Fibroblast of lung (primary cell): ENCODE measurements at places on chromosomes 6 and 20. TPM values are rescaled to one million over a fixed set of nuclear protein-coding genes. Genes with fewer than 3 reads are reported as not detected.

UCKL1 gene
- 16.4 and 16.7 TPM in 2 replicates for polyA plus RNA-seq

GRCh38 chr6:88945415-88946008, 17.9 kb downstream of the RNGTT start:
- no peak overlapping the region for H3K4me3 ChIP-seq
- no peaks in the 10 kb centered on the region for H3K4me1 ChIP-seq
- DNase-seq: no peak
- H3K27me3 ChIP-seq: no peaks in the 10 kb centered on the region
- H3K36me3 ChIP-seq: no peaks in the 10 kb centered on the region

- peaks cover 7% of the 10 kb centered on the region for H3K4me1 ChIP-seq
- no peaks in the 10 kb centered on the region for H3K27me3 ChIP-seq
- no peaks in the 10 kb centered on the region for H3K36me3 ChIP-seq
- peak; percentile 28 for DNase-seq
Measured at GRCh38 chr20:23446505-23446904, 6.2 kb downstream of the CST11 start.

UNC5CL gene
- 0.01 TPM in 1 of 2 replicates, not detected in the other for polyA plus RNA-seq

RIMS4 gene
- 0.03 TPM in 1 of 2 replicates, not detected in the other for polyA plus RNA-seq

DNA sequence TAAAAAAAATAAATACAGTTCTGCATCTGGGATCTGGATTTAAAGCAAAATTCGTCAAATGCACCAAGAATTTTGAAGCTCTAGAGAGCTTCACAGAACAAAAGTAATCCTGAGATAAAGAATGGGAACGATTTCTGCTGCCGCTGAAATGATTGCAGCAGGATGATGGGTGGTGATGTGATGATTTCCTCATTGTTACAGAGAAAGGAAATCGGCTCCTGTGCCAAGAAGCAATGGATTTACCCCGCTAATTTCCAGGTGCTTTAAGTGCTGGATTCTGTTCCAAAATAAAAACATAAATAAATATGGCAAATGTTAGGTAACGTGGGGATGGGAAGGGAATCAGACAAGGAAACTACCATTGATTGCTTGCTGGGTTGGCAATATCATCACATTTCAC, 1067.9 kb upstream of the MAP3K7 start:
- no peaks in the 10 kb centered on the region for H3K4me1 ChIP-seq
- H3K4me3 ChIP-seq: no peak overlapping the region
- no peaks in the 10 kb centered on the region for H3K36me3 ChIP-seq

- H3K4me3 ChIP-seq: no peak overlapping the region
- no peaks in the 10 kb centered on the region for H3K36me3 ChIP-seq
- no peak overlapping the region for H3K27ac ChIP-seq
- H3K4me1 ChIP-seq: no peaks in the 10 kb centered on the region
Measured at GRCh38 chr20:22490287-22491193, 93.8 kb downstream of the FOXA2 start.

- no peak overlapping the region for H3K27ac ChIP-seq
- no peak overlapping the region for H3K4me3 ChIP-seq
- H3K4me1 ChIP-seq: no peaks in the 10 kb centered on the region
- no peaks in the 10 kb centered on the region for H3K36me3 ChIP-seq
- no peak for DNase-seq
Measured at GRCh38 chr6:38755874-38756273, 40.8 kb downstream of the DNAH8 start.

DNA sequence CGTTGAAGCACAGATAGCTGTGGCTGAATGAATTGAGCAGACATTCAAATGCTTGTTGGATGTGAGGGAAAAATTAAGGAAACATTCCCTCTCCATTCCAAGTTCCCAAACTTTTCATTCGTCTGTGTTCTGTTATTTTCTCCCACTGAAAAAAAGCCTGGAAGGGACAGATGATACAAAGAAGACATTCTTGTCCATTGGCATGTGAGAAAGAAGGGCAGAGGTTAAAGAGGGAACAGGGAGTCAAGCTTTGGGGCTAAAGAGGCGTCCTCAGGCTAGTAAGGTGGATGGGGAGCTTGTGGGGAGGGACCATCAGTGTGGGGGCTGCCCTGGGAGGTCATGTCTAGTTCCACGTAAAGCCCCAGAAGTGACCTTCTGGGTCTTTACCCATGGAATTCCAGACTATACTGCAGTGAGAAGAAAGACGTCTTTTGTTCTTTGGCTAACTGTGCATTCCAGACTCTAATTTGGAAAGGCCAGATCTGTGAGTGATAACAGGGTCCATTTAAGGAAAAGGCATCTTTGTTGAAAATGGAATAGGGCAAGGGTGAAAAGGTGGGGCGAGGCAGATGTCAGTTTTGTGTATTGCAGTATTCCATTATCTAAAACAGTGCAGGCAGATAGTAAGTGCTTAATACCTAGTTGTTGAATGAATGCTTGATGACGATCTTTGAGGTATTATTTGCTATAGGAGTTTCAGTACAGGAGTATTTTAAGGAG, 117.5 kb downstream of the SOX4 start:
- H3K27me3 ChIP-seq: no peaks in the 10 kb centered on the region
- no peaks in the 10 kb centered on the region for H3K36me3 ChIP-seq
- no peaks in the 10 kb centered on the region for H3K4me1 ChIP-seq
- H3K4me3 ChIP-seq: no peak overlapping the region

PRR18 gene
- 0.01 TPM in 1 of 2 replicates, not detected in the other for polyA plus RNA-seq

GRCh38 chr6:154134471-154135147, 95.6 kb downstream of the OPRM1 start:
- no peak for DNase-seq
- no peaks in the 10 kb centered on the region for H3K27me3 ChIP-seq

DNA sequence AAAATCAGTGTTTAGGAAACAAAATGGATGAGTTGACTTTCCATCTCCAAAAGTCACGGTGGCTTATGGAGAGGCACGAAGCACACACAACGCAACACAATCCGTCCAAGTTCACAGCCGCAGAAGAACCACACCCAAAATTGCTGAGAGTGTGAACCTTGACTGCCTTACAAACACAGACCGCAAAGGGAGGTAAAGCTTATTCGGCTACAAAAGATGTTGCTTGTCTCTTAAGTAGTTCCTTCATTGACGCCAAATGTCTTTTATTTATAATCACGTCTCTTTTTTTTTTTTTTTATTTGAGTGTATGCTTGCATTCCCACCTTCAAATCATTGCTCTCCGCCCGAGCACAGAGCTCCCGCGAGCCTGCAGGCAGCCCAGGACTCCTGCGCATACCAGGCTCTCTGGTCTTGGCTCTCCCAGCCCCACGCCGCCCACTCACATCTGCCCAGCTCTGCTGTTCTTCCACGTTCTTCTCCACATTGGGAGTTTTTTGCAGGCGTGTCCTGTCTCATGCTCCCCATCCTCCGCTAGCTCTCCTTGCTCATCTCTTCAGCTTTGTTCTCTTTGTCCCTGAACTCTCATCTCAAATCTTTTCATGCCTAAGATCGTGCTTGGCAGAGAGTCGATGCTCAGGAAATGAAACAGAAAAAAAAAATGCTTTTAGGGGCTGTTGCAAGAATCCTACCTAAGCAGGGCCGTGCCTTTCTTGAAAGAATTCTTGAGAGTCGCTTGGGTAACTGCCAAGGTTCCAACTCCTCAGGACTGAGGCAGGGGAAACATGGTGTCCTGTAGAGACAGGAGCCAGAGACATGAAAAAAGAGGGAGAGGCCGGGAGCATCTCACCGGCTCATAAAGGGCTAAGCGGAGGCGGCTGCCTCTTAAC, 25.8 kb downstream of the LY86 start:
- no peak for DNase-seq
- no peak overlapping the region for H3K4me3 ChIP-seq
- no peak overlapping the region for H3K27ac ChIP-seq
- H3K36me3 ChIP-seq: no peaks in the 10 kb centered on the region

SCRT2 gene
- not detected in 2 replicates for polyA plus RNA-seq

- peaks cover 16% of the 10 kb centered on the region for H3K4me1 ChIP-seq
- H3K27ac ChIP-seq: peak overlapping the region; percentile 79
- DNase-seq: peak; percentile 35
- H3K27me3 ChIP-seq: no peaks in the 10 kb centered on the region
- H3K4me3 ChIP-seq: peak overlapping the region; percentile 91
- H3K36me3 ChIP-seq: peaks cover 7% of the 10 kb centered on the region
Measured at GRCh38 chr6:41940759-41941279, 789 bp downstream of the CCND3 start.

- no peak for DNase-seq
- no peak overlapping the region for H3K27ac ChIP-seq
- H3K36me3 ChIP-seq: no peaks in the 10 kb centered on the region
- no peaks in the 10 kb centered on the region for H3K27me3 ChIP-seq
Measured at GRCh38 chr20:11158589-11158988, 484.8 kb upstream of the JAG1 start.

DNA sequence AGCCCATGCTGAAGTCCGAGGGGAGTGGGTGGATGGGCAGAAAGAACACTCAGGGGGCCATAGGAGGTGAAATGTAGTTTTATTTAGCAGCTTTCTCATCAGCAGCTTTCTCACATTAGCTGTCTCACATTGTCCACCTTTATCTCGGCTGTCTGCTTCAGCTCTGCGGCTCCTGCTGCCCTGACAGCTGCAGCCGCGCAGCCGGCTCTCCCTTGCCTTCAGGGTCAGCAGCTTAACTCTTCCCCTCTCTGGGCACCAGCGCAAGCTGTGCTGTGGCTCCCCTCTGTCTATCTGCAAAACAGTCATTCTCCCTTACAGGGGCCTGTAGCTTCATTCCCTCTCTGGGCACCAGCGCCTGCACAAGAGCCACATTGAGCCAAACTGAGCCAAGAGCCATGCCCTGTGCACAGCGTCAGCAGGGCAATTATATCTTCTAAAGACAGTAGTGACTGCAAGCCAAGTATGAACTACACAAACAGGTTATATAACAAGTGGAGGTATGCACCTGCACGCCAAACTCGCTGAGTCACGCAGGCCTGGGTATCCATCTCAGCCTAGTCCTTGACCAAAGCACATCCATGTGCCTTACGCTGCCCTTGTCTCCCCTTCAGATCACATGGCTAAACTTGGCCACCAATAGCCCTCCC, 198.8 kb downstream of the EYA2 start:
- no peak for DNase-seq
- no peaks in the 10 kb centered on the region for H3K27me3 ChIP-seq
- H3K4me1 ChIP-seq: no peaks in the 10 kb centered on the region
- no peak overlapping the region for H3K27ac ChIP-seq
- no peaks in the 10 kb centered on the region for H3K36me3 ChIP-seq

GRCh38 chr6:162922563-162923166, 194.9 kb downstream of the PACRG start:
- no peaks in the 10 kb centered on the region for H3K4me1 ChIP-seq
- DNase-seq: peak; percentile 68
- H3K36me3 ChIP-seq: no peaks in the 10 kb centered on the region
- no peak overlapping the region for H3K27ac ChIP-seq
- H3K27me3 ChIP-seq: no peaks in the 10 kb centered on the region

DNA sequence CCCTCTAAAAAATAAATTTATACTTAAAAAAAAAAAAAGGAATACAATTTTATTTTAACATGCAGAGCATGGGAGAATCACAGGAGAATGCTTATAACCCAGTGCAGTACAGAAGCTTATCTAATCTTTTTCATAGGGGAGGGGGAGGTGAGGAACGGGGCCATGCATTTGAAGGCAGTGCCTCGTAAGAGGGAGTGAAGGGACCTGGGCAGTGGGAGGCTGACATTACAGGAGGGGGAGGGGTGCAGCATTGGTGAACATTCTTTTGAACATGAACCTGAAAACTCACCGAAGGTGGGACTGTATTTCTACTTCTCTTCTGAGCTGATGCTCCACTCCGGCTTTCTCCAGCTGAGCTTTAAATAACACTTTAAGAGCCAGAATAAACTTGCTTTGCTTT, 9.3 kb downstream of the AURKA start:
- DNase-seq: no peak
- H3K36me3 ChIP-seq: peaks cover 12% of the 10 kb centered on the region
- H3K27ac ChIP-seq: no peak overlapping the region
- H3K4me3 ChIP-seq: no peak overlapping the region
- H3K4me1 ChIP-seq: no peaks in the 10 kb centered on the region
- H3K27me3 ChIP-seq: no peaks in the 10 kb centered on the region

DNA sequence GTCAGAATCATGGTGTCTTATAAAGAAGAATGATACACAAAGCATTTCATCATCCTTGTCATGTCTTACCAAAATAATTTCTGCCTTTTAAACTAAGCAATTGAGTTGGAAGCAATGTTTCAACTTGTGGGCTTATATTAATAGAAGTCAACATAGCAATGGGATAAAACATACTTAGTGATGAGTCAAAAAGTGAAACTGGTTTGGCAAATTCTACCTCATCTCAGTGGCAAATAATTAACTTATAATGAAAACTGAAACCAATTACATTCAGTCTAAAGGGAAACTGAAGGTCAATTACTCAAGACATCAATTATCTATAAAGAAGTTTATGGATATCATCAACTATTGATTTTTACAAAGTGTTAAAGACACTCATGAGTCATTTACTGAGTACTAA, 463.8 kb downstream of the BMP2 start:
- no peak overlapping the region for H3K4me3 ChIP-seq
- no peak overlapping the region for H3K27ac ChIP-seq
- no peaks in the 10 kb centered on the region for H3K27me3 ChIP-seq

DNA sequence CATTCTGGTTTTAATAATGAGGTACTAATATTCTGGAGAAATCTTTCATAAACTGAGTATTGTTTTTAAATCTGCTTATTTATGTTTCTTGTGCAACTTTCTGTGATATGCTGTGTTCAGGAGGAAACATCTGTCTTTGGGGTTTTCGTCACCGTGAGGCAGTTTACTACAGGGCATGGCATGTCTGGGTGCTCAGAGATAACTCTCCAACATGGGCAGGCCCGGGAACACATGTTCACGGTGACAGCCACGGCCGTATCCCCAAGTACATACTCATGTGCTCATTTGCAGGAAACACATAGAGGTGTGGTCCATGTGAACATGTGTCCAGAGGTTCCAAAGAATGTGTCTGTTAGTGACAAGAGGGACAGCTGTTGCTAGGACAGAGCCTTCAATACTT, 62.1 kb upstream of the CNKSR3 start:
- H3K4me3 ChIP-seq: no peak overlapping the region
- H3K27ac ChIP-seq: no peak overlapping the region
- no peaks in the 10 kb centered on the region for H3K4me1 ChIP-seq
- no peaks in the 10 kb centered on the region for H3K27me3 ChIP-seq

GRCh38 chr20:40160097-40160550, 528.9 kb downstream of the MAFB start:
- no peak for DNase-seq
- no peaks in the 10 kb centered on the region for H3K4me1 ChIP-seq
- no peaks in the 10 kb centered on the region for H3K36me3 ChIP-seq
- H3K27me3 ChIP-seq: no peaks in the 10 kb centered on the region
- H3K27ac ChIP-seq: no peak overlapping the region

SEC63 gene
- polyA plus RNA-seq: 51.8 and 82.7 TPM in 2 replicates

SLC4A11 gene
- polyA plus RNA-seq: 0.56 and 1.1 TPM in 2 replicates

CPXM1 gene
- polyA plus RNA-seq: 0.92 and 11.2 TPM in 2 replicates

TPBG gene
- polyA plus RNA-seq: 54.6 and 60.6 TPM in 2 replicates

DNA sequence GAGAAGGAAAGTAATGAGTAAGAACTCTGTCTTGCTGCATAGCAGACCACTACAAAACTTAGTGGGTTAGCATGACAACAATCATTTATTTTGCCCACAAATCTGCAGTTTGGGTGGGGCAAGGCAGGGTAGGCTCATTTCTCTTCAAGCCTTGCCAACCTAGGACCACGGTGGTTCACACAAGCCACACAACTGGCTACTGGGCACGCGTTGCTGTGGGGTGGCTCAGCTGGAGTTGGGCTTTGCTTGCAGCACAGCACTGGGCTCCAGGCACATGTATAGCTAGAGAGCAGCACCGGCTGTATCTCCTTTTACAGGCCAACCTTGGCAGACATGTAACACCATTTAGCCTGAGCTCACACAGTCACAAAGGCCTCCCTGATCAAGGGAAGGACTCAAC, 4.6 kb upstream of the NXT1 start:
- H3K27ac ChIP-seq: no peak overlapping the region
- H3K4me3 ChIP-seq: no peak overlapping the region
- H3K27me3 ChIP-seq: peaks cover 7% of the 10 kb centered on the region
- peaks cover 5% of the 10 kb centered on the region for H3K4me1 ChIP-seq
- DNase-seq: no peak

- no peak overlapping the region for H3K27ac ChIP-seq
- DNase-seq: no peak
Measured at GRCh38 chr20:9736373-9736772, 102.5 kb downstream of the PAK5 start.
